Foreskin fibroblast (primary cell): ENCODE measurements at places on chromosomes 16 and 17.

DNA sequence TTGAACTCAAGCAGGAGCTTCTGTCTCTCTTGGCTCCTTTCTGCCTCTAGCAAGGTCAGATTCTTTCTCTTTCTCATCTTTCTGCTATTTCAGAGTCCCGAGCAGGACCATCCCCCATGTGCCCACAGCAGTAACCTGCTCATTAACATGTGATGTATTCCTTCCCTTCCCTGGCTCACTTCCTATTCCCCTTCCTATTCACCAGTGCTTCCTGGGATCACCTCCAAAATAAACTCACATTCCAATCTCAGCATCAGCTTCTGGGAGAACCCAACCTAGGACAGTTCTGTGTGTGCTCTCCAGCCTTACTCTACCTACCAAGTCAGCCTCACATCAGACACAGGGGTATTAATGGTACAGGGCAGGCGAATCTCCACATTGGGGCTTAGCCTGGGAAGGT is 546.4 kb upstream of the SALL1 start:
- DNase-seq = no peak

DNA sequence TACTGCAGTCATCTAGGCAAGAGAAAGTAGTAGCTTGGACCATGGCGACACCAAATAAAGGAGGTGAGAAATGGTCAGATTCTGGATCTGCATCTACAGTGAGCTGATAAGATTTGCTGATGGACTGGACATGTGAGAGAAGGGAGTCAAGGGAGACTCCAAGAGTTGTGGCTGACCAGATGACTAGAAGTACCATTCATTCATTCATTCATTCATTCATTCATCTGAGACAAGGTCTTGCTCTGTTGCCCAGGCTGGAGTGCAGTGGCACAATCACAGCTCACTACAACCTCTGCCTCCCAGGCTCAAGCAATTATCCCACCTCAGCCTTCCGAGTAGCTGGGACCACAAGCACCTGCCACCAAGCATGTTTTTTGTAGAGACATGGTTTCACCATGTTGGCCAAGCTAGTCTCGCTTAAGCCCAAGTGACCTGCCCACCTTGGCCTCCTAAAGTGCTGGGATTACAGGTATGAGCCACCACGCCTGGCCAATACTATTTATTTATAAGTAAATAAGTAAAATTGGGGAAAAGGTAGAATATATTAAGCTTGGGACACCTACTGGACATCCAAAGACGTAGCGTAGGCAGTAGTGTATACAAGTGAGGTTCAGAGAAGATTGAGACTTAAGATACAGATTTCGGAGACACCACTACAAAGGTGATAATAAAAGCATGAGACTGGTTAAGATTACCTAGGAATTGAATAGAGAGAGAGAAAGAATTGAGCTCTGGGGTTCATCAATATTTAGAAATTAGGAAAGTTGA is 15.7 kb upstream of the RNF43 start:
- no peak for DNase-seq

- DNase-seq = no peak
Measured at GRCh38 chr17:13480877-13481276, 120.9 kb downstream of the HS3ST3A1 start.

DNA sequence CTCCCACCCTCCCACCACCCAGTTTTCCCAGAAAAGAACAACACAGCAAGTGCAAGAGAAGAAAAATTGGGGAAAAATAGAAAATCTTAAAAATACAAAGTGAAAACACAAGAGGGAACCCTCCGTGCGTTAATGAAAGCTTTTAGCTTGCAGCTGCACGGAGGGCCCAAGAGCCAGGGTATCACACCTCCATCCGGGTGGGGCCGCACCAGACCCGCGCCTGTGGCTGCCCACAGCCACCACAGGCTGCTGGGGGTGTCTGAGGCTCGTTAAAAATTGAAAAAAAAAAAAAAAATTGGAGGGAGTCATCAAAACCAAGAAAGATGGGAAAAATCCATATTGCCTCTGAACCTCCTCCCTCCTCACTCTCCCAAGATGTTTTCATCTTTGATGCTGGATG is 18.6 kb downstream of the ENGASE start:
- peak; percentile 31 for DNase-seq

- DNase-seq = no peak
Measured at GRCh38 chr17:73725794-73726515, 81.7 kb upstream of the SDK2 start.

DNA sequence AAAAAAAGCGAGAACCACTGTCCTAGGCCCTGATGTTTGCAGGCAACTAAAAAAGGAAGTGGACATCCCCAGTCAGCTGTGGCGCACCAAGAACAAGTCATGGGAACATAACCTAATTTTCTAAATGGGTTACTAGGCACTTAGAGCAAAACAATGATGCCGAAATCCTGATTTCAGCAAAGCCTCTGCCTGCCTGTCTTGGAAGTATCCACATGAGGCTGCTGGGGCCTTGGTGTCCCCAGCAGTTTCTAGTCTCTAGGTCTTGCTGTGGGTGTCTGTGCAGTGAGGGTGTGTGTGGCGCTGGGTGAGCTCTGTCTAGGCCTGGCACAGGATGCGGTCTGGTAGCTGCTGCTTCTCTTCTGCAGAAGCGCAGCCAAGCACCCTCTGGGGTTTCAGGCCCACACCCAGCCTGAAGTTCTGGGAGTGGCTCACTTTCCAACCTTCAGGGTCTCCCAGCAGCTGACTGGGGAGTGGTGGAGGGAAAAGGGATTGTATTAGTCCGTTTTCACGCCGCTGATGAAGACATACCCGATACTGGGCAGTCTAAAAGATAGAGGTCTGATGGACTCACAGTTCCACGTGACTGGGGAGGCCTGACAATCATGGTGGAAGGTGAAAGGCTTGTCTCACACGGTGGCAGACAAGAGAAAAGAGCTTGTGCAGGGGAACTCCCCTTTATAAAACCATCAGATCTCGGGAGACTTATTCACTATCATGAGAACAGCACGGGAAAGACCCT is 21.1 kb downstream of the STH start:
- DNase-seq = no peak

DNA sequence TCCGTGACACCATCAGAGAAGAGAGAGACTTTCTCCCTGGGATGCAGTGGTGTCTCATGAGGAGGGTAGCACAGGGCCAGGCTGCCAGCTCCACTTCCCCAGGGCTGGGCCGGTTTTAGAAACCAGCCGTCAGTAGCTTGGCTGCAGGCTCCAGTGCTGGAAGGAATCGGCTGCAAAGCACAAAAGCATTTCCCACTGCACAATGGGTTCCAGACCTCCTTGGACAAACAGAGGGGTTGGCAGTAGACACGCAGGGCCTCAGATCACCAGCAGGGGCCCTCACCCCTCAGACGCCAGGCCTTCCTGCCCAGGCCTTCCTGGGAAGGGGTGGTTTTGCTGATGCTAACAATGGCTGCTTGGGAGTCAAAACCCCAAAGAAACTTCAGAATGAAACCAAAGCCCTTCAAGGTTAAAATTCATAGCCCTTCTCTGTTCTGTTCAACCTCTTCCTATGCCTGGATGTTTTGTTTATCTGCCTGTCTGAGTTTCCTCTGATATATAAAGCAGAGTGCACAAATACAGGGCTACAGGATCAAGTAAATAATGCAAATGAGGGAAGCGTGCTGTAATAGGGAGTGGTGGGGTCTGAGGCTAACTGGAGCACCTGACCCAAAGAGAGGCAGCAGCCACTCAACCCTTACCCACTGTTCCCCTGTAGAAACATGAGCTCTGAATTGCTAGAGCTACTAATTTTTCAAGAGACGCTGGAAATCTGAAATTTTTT is 26.2 kb downstream of the TEKT5 start:
- peak; percentile 51 for DNase-seq

GRCh38 chr17:77106874-77107358 is 33.9 kb upstream of the SEC14L1 start:
- no peak for DNase-seq

GRCh38 chr16:50800074-50800473 is 58.2 kb downstream of the CYLD start:
- no peak for DNase-seq

- DNase-seq = no peak
Measured at GRCh38 chr17:75909812-75910274, 5.2 kb upstream of the MRPL38 start.

DNA sequence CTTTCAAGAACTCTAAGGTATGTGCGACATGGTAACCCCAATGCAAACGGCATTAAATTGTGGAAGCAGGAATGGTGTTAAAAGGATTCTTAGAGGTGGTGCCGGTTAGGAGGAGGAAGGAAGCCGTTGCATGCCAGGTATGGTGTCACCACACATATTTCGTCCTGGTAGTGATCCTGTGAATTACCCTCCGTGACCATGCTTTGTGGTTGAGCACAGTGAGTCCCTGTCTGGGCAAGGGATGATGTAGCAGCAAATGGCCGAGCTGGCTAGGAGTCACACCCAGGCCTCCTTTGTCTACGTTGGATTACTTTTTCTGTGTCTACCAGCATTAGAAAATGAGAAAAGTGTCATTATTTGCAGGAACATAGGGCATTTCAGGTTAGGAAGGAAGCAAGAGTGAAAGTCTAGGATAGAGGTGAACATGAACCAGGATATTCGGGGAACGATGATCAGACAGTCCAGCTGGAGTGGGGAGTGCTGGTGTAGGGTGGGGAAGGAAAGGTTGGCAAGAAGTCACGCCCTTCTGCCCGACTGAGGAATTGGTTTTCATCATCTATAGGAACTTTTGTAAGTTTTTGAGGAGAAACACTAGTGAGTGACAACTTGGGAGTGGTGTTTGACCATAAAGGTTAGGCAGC is 123.5 kb downstream of the PRKCA start:
- no peak for DNase-seq

- DNase-seq = peak; percentile 31
Measured at GRCh38 chr17:38777641-38778250, 21.6 kb downstream of the PIP4K2B start.

DNA sequence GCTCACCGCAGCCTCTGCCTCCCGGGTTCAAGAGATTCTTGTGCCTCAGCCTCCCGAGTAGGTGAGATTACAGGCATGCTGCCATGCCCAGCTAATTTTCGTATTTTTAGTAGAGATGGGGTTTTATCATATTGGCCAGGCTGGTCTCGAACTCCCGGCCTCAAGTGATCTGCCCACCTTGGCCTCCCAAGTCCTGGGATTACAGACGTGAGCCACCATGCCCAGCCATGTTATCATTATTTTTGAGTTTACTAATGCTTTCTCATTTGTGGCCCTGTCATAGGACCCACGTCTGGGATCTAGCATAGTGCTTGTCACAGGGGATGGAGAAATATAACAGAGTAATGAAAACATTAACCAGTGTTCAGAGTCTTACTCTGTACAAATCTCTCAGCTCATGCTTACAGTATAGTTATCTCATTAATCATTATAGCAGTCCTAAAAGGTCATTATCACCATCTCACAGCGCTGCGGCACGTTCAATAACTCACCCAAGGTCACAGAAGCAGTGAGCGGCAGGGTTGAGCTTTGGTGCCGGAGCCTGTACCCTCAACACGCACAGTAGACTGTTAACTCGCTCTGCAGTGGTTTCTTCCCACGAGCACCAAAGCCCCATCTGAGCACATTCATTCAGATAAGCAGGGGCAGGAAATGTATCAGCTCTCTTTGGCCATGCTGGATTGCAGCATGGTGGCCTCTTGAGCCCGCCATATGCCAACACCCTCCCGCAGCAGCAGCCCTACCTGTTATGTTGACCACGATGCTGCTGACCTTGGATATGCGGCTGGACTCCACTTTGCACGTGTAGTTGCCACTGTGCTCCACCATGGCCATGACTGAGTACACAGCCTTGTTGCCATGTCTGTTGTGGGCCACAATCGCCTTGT is 21.4 kb downstream of the PECAM1 start:
- DNase-seq = no peak

- DNase-seq = no peak
Measured at GRCh38 chr16:67154578-67155294, 3.9 kb upstream of the B3GNT9 start.
